ENCODE measurements at places on chromosomes 2 and 18.

- no peak for DNase-seq
Measured at GRCh38 chr2:68287580-68288441, 31.9 kb downstream of the CNRIP1 start.

GRCh38 chr2:2912293-2912692, 465.3 kb downstream of the EIPR1 start:
- no peak for DNase-seq

- DNase-seq, result no peak
Measured at GRCh38 chr2:108460345-108461037, 11.5 kb downstream of the GCC2 start.

- DNase-seq, result no peak
Measured at GRCh38 chr2:12155303-12156051, 409.0 kb downstream of the LPIN1 start.

- peak; percentile 80 for DNase-seq
Measured at GRCh38 chr18:77063260-77063659, 69.3 kb downstream of the MBP start.

GRCh38 chr2:58558881-58559280, 317.8 kb upstream of the FANCL start:
- DNase-seq, result no peak

GRCh38 chr2:28758459-28758858, 6.8 kb downstream of the PPP1CB start:
- no peak for DNase-seq

GRCh38 chr2:240235149-240235803, 94.8 kb upstream of the OTOS start:
- DNase-seq, result no peak

DNA sequence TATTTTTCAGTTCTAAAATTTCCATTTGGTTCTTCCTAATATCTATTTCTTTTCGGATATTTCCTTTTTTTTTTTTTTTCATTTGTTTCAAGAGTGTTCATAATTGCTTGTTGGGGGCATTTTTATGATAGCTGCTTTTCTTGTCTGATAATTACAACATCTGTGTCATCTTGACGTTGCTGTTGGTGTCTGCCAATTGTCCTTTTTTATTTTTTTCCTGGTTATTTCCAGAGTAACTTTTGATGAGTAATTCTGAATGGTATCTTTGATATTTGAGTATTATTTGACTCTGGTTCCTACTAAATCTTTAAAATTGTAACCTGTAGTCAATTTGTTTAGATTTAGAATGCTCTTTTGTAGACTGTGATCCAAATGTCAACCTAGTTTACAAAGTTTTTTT, 51.3 kb upstream of the CHRNA1 start:
- no peak for DNase-seq

GRCh38 chr2:164847291-164847690, 5.7 kb upstream of the COBLL1 start:
- no peak for DNase-seq

- peak; percentile 57 for DNase-seq
Measured at GRCh38 chr2:222903234-222904220, 42.7 kb downstream of the ACSL3 start.

DNA sequence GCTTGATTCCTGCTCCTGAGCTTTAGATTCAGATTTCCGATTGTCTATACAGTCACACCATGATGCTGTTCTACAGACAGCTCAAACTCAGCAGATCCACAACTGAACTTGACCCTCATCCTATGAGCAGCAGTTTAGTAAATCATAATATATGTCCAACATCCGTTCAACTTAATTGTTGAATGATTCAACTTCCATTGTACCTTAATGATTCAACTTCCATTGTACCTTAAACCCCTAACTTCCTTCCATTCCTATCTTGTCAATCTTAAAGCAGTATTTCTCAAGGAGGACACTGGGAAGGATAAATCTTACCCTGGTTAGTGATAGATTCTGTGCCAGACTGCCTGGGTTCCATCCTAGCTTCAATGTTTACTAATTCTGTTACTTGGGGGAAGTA, 60.1 kb downstream of the PIGN start:
- no peak for DNase-seq

DNA sequence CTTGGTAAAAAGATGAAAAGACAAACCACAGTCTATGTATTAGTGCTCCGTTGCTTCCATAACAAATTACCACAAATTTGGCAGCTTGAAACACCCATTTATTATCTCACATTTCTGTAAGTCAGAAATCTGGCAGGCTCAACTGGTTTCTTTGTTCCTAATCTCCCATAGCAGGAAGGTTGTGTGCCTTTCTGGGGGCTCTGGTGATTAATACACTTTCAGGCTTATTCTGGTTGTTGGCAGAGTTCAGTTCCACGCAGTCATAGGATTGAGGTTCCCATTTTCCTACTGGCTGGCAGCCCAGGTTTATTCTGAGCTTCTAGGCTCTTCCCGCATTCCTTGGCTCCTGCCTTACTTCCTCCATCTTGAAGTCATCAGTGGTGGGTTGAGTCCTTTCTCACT, 189.3 kb downstream of the ANAPC1 start:
- DNase-seq, result no peak

DNA sequence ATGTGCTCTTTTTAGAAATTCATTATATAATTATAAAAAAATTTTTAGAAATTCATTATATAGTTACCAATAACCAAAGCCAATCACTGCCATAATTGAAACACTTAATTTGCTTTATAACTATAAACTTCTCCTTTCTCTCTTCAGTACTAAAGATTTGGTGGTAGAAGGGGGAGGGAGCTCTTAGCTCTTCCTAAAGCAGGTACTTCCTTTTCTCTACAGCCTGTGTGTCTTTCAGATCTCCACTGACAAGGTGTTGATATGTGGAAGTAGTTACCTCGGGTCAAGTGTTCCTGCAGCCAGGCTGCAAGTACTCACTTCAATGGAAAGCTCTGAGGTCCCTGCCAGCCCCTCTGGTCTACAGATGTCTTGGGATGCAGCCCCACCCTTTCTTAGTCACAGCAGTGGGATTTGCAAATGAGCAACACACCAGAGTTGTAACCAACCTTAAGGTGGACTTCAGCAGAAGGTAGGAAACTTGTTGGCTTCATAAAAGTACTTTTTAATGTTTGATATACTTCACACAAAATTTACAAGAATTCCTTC, 690.0 kb downstream of the ARHGAP15 start:
- DNase-seq, result no peak

DNA sequence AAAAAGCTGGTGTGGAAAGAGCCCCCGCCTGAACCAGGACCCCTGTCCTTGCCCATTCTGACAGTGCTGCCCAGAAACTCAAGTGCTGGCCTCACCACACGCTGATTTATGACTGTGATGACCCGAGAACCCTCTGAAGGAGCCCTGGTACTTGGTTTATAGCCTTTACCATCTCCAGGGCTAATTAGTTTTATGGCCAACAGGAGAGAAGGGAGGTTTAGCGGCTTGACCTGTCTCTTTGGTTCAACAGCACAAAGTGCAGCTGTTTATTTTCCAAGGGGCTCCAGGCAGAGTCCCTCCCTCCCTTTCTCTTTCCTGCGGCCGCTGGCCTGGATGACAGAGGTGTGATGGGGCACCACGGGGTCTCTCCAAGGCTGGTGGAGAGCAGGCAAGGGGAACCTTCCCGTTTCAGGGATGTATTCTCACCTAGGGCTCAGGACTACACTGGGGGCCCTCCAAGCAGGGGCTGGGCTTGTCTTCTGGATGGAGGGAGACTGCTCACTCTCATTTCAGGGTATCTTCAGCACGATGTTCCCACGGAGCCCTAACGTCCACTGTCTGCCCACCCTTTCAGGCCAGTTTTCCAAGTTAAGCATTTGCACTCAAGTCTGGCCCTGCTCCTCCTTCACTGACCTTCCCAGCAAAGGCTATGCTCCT, 174.2 kb upstream of the GLI2 start:
- no peak for DNase-seq

- DNase-seq, result no peak
Measured at GRCh38 chr2:71857636-71858035, 290.0 kb downstream of the CYP26B1 start.

- no peak for DNase-seq
Measured at GRCh38 chr2:134772493-134773169, 53.8 kb upstream of the TMEM163 start.

GRCh38 chr2:57855212-57855611, 191.4 kb upstream of the VRK2 start:
- no peak for DNase-seq

GRCh38 chr2:54569745-54570301, 113.7 kb downstream of the SPTBN1 start:
- peak; percentile 56 for DNase-seq

- DNase-seq, result no peak
Measured at GRCh38 chr2:128026448-128027277, 1.2 kb downstream of the SAP130 start.

DNA sequence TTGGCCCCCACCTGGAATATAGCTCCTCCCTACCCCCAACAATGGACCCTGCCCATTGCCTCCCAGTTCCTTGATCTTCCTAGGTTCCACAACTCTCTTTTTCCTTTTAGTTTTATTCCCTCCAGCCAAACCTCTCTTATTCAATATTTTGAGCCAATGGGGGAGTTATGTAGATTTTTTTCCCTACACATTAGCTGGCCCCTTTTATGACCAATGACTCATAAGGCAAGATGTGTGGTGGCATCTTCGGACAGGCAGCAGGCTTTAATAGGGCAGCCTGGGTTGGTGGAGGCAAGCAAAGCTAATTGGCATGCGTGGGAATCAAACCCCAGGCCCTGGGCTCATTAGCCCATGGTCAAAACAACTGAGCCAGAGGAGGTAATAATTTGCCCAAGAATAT, 9.2 kb downstream of the GRP start:
- no peak for DNase-seq

- no peak for DNase-seq
Measured at GRCh38 chr2:227185615-227186232, 21.3 kb downstream of the COL4A3 start.

GRCh38 chr2:230942920-230943896, 18.2 kb upstream of the GPR55 start:
- DNase-seq, result peak; percentile 19

- DNase-seq, result no peak
Measured at GRCh38 chr18:45654677-45655076, 39.4 kb downstream of the SLC14A2 start.

DNA sequence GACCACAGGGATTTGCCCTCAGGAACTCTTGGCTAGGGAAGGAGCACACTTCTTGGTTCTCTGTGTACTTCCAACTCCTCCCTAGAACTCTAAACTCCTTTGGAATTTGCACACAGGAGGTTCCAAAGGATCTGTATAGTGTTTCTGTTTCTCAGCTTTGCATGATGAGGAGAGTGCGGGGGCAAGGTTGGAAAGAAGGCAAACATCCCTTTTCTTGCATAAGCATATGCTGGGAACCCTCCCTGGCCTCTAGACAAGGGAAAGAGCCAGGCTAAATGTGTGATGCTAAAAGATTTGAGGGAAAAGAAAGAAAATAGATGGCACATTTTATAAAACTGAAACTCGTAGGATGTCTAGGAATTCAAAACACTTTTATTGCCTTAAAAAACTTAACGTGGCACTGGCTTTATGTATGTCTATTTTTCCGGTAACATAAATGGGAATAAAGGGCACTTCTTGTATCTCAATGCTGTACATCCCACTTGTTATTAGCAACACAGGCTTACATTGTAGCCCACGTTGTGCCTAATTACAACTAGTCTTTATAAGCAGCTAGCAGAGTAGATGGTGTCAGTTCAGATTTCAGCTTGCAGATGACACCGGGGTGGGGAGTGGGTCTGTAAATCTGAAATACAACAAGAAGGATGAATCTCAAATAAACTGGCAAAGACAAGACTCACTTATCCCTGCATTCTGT, 165.8 kb downstream of the GPD2 start:
- DNase-seq, result no peak

DNA sequence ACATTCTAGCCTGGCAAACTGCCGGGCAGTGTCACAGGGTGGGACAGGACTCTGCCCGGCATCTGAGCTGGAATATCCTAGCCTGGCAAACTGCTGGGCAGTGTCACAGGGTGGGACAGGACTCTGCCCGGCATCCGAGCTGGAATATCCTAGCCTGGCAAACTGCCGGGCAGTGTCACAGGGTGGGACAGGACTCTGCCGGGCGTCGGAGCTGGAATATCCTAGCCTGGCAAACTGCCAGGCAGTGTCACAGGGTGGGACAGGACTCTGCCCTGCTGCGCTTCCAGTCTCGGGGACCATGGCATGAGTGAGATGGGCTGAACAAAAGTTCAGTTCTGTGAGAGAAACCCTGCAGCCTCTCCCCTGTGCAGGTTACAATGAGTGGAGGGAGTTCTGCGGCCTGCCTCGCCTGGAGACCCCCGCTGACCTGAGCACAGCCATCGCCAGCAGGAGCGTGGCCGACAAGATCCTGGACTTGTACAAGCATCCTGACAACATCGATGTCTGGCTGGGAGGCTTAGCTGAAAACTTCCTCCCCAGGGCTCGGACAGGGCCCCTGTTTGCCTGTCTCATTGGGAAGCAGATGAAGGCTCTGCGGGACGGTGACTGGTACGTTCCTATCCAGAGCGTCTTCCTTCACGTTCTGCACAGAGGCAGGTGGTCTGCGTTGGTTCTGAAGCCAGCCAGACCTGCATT, 80.3 kb downstream of the TPO start:
- DNase-seq, result no peak

DNA sequence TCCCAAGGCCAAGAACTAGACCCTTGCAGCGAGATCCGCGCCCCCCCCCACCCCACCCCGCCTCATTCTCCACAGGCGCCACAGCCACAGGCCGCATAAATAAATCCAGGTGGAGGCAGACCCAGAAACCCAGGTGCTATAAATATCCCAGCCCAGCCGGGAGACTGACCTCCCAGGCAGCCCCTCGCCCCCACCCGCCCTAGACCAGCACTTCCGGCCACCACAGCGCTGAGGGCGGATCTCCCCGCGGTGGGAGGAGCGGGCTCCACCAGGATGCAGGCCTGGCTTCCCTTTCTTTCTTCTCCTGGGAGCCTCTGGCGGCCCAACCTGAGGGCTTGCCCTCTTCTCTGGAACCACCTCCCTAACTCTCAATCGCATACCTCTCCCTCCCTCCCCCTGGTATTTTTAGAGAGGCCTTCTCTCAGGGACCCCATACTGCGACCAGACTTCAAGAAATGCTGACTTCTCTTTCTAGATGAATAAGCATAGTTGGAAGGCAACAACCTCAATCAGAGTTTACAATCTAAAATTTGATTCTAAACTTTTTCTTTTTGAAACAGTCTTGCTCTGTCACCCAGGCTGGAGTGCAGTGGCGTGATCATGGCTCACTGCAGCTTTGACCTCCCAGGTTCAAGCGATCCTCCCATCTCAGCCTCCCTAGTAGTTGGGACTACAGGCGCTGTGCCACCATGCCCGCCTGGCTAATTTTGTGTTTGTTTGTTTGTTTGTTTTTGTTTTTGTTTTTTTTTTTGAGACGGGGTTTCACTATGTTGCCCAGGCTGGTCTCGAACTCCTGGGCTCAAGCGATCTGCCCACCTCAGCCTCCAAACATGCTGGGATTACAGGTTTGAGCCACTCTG, 55.0 kb downstream of the PKDCC start:
- DNase-seq, result no peak

DNA sequence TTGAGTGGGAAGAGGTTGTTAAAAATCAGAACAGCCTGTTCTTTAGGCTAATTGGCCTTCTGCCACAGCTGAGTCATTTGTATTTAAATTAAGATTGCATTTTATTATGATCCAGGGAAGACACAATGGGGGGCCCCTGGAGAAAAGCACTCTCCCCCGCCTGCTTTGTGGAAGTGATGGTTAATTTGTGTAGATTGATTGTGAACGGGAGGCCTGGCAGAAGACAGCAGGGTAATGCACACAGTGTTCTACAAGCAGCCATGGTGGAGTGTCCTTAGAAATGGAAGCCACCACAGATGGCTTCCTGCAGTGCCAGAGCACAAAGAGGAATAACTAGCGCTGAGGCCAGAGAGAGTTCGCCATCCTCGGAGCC, 19.6 kb downstream of the RAMP1 start:
- DNase-seq, result no peak

GRCh38 chr2:101998896-101999789, 7.4 kb downstream of the IL1R2 start:
- no peak for DNase-seq

- DNase-seq, result peak; percentile 40
Measured at GRCh38 chr2:230773039-230773773, 60.6 kb downstream of the CAB39 start.
